ENCODE measurements at places on chromosomes 16 and 17.

- no peak for DNase-seq
Observed at GRCh38 chr16:28295276-28295675, 3.0 kb downstream of the SBK1 start.

DNA sequence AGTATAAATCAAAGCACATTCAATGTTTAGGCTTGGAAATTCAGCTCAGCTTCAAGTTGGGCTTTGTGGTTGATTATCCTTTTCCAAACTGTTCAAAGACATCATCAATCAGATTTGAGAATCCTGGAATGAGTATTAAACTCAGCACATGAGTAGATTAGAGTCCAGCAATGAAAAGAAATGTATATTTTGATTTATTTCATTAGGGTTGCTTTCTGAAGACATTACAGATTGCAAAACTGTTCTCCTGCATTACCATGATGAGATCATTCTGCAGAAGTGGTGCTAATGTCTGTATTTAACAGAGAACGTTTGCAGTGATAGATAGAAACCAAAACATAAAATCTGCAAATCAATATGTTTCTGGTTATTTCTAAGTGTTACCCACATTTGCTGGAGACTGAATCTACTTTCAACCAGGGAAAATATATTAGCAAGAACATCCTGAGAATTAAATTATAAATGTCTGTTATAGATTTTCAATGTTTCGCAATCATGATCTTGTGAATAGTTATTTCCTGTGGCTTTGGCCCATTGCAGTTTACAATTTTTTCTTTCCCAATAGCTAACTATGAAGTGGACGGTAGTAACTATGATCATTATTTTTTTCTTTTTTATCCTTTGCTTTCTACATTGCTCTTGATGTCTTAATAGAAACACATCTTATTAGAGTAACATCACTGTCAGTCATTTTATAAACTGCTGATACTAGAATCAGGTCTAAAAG is 1125.7 kb upstream of the GOT2 start:
- no peak for DNase-seq

- no peak for DNase-seq
Observed at GRCh38 chr17:27241346-27241946, 52.5 kb upstream of the WSB1 start.

DNA sequence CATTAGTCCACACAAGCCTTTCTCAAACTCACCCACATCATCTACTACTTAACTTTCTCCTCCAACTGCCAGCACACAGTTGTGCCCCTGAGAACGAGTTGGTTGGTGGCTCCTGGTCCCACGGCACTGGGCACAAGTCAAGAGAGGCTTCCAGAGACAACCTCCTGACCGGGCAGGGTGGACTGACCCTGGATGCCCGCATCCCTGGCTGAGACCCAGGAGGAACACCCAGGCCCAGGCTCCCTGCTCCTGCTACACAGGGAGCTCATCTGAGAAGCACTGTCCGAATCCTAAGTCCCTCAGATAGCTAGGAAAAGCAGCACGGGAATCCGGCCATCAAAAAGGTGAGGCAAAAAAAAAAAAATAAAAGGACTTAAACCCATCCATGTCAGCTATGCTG is 29.0 kb downstream of the WDR45B start:
- DNase-seq: no peak
